ENCODE measurements at places on chromosomes 7 and 10.

DNA sequence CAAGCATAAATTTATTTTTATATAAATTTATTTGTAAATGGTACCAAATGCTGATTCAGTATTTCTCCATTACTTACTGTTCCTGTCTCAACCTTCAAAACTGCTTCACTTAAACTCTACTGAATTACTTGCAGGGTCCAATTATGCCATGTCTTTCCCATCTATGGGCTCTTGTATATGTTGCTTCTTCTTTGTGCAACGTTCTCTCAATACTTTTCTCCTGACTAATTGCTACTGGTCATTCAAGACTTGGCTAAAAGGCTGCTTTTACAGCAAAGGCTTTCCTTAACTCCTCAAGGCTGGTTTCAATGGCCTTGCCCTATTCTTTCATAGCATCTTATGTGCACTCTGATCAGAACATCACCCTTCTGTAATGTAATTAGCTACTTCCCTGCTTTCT is 67.9 kb downstream of the RNLS start:
- DNase-seq = no peak

DNA sequence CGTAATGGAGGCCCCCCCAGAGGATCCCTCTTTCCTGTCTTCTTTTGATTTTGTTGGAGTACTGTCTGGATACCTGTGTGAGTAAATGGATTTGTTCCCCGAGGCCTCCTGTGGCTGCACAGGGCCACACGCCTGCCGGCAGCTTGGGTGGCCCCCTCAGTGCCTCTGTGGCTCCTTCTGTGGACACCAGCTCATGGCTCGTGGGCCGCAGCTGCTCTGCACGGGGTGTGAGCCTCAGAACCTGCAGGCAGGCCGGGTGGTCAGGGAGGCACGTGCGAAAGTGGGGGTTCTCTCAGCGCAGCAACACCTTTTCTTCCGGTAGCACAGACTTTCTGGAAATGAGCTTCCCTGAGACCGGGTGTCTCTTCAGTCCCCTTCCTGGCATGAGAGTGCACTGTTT is 70.3 kb downstream of the WDR37 start:
- DNase-seq = no peak

DNA sequence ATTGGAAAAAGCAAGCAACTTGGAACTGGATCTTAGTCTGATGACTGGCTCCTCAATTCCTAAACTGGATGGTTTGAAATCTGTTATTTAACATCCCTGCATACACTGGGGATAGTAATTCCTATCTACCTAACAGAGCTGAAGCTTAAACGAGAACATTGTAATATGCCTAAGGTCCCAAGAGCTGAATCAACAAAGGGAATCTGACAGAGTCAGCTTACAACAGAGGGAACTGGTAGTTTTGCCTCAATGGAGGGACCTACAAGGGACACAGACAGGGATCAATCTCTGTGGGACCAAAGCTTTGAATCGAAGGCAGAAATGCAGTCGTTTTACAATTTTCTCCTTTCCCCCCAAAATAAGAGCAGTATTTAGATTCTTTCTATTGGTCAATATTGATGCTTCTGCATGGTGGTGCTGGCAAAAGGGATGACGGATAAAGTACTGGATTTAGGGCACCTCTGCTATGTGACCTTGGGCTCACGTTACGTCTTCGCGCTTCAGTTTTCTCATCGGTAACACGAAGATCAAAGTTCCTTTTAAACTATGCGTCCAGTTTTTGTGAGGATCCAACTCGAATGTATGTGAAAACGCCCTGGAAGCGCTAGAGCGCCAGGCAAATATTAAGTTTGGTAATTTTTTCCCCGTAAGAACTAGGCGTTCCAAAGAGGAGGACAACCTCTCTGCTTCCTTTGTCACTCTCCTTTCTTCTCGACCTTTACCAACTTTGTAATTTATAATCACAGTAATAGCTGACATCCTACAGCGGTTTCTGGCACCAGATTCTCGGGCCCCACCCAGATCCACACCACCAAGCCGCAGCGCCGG is 1.1 kb downstream of the ACTR1A start:
- no peak for DNase-seq

GRCh38 chr7:92228100-92228499 is 17.6 kb downstream of the KRIT1 start:
- DNase-seq = no peak

- DNase-seq = no peak
These were observed 48.5 kb upstream of the OSBPL3 start for GRCh38 chr7:25028370-25029021.

DNA sequence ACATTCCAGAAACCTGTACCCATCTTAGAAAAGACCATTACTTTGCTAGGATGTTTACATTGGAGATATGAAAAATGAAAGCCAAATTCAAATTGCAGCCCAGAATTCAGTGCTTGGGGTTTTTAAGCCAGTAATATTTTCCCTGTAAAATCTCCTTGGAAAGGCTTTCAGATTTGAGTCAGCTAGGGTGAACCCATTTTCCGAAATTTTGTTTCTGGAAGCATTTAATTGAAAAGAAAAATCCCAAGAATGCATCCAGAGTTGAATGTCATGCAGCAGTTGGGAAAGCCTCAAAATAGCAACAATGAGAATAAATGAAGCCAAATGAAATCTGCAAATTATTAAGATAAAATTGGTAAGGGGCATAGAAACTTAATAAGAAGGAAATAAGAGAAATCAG is 106.4 kb downstream of the BMPER start:
- DNase-seq = no peak
